Activated CD8-positive, alpha-beta memory T cell treated with anti-CD3 and anti-CD28 coated beads for 48 hours (primary cell): ENCODE measurements at places on chromosomes 2 and 18.

DNA sequence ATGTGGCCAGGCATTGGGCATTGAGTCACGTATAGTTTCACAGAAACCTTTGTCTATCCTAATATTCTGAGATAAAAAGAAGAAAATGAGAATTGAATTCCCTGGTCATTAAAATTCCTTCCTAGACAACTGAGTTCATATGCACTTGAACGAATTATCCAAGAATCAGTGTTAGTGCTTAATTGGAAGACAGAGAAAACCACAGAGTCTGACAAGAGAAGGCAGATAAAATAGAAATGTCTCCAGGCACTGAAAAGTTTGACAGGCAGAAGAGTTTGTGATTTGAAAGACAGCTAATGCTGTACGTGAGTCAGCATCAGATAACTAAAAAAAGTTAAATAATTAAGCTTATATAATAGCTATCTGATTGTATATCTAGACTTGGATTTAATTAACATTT is 47.7 kb upstream of the TRIB2 start:
- no peak for DNase-seq

GRCh38 chr2:233354971-233355574 is 779 bp downstream of the DGKD start:
- DNase-seq = no peak

GRCh38 chr2:190579915-190580846 is 45.7 kb upstream of the NEMP2 start:
- no peak for DNase-seq

DNA sequence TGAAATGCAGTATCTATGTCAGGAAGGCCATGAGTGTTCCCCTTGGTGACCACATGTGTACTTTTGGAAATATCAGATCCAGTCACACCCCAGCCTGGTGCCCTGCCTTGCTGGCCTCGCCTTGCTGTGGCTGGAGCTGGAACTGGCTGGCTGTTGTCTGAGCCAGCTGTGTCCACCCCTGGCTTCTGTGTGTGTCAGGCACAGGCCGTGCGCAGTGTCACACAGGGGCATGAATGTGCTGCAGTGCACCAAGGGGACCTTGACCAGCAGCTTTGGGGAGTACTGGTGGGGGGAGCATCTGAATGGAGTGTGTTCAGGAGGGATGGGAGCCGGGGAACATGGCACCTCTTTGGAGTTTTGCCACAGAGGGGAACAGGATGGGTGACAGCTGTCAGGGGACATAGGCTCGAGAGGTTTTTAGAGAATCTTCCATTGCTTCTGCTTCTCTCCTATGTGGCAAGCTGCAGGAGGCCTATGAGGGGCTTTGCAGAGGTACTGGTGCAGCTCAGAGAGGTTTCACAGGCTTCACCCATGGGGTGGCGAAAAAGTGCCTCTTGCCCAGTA is 44.7 kb upstream of the FAHD2A start:
- no peak for DNase-seq

DNA sequence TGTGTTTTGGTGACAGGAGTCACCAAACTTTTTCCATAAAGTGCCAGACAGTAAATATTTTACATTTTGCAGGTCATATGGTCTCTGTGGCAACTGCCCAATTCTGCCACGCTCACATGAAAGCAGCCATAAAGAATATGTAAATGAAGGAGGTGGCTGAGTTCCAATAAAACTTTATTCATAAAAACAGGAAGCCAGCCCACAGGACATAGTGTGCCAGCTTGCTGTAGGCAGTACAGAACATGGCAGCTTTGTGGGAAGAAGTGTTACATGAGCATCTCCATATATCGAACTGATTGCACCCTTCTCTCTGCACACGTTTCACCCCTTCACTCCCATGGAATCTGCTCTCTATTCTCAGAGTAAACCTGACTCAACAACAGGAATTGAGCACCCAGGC is 10.2 kb downstream of the ASB18 start:
- no peak for DNase-seq

DNA sequence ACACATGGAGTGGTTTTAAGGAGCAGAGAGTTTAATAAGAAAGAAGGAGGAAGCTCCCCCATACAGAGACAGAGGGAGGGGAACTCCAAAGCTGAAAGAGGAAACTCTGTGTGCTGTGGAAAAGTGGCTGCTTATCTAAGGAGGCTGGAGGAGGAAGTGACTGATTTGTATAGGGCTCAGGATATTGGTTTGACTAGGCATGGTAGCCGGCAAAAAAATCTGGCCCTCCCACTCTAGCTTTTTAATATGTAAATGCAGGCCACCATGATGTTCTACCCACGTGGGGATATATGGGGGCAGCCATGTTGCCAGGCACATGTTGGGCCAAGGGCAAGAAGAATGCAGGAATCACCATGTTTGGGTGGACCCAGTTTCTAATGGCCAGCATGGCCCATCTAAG is 64.3 kb downstream of the HNMT start:
- no peak for DNase-seq

GRCh38 chr2:127039387-127040031 is 67.4 kb downstream of the BIN1 start:
- no peak for DNase-seq

GRCh38 chr2:196268025-196268424 is 96.6 kb upstream of the STK17B start:
- no peak for DNase-seq

- DNase-seq = no peak
Measured at GRCh38 chr2:181675254-181675653, 5.1 kb downstream of the NEUROD1 start.

GRCh38 chr2:28359222-28360057 is 33.2 kb upstream of the FOSL2 start:
- peak; percentile 76 for DNase-seq

GRCh38 chr18:7532942-7533341 is 34.2 kb upstream of the PTPRM start:
- no peak for DNase-seq

GRCh38 chr2:128433911-128434550 is 115.4 kb upstream of the HS6ST1 start:
- no peak for DNase-seq

- no peak for DNase-seq
Measured at GRCh38 chr18:28584731-28585130, 407.8 kb upstream of the CDH2 start.

GRCh38 chr2:191661097-191661924 is 16.6 kb upstream of the NABP1 start:
- no peak for DNase-seq
